ENCODE measurements at places on chromosomes 7 and 10.

DNA sequence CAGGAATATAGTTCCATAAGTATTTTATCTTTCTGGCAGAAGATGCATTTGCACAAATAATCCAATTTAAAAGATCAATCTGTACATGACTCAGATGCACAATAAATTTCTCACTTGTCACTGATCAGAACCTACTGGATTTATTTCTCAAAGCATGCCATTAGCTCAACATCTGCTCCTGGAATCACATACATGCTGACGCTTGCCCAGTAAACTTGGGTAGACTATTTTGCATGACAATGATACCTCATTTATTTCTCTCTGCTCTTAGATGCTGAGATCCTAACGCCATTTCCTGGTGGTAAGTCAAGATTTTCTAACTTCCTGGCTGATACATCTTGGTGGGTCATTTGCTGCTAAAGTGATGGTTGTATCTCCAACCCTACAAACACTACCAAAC is 33.8 kb upstream of the C10orf120 start:
- no peak for DNase-seq

DNA sequence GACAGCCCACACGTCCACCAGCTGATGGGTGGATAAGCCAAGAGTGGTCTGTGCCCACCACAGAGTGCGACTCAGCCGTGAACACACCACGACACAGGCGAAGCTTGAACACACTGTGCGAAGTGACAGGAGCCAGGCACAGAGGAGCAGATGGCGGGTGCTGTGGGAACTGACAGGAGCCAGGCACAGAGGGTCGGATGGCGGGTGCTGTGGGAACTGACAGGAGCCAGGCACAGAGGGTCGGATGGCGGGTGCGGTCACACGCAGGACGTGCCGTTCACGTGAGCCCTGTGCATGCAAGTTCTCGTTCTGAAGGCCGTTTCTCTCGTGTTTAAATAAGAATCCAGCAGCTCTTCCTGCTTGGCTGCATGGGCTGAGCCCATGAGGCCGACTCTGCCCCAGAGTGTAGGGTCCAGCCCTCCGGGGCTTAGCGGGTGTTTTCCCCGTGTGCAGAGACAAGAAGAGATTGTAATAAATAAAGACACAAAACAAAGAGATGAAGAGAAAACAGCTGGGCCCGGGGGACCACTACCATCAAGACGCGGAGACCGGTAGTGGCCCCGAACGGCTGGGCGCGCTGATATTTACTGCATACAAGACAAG is 5.9 kb upstream of the ADAP1 start:
- no peak for DNase-seq

DNA sequence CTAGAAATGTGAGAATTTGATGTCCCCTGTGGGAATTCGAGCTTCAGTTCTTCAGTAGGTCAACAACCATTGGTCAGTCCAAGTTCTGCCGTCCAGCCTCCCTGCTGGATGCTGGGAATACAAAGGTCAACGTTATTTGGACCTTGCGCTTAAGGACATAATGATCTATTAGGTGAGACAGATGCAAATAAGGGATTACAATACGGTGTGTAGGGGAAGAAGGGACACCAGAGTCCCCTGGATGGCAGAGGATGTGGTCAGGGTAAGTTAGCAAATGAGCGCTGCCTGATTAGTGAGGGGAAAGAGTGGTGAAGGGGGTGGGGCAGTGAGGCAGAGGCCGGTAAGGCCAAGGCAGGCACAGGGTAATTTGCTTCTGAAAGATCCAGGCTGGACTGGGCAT is 16.2 kb downstream of the CCNY start:
- DNase-seq, result no peak

- no peak for DNase-seq
These were observed 9.2 kb upstream of the SP8 start for GRCh38 chr7:20795881-20796280.

DNA sequence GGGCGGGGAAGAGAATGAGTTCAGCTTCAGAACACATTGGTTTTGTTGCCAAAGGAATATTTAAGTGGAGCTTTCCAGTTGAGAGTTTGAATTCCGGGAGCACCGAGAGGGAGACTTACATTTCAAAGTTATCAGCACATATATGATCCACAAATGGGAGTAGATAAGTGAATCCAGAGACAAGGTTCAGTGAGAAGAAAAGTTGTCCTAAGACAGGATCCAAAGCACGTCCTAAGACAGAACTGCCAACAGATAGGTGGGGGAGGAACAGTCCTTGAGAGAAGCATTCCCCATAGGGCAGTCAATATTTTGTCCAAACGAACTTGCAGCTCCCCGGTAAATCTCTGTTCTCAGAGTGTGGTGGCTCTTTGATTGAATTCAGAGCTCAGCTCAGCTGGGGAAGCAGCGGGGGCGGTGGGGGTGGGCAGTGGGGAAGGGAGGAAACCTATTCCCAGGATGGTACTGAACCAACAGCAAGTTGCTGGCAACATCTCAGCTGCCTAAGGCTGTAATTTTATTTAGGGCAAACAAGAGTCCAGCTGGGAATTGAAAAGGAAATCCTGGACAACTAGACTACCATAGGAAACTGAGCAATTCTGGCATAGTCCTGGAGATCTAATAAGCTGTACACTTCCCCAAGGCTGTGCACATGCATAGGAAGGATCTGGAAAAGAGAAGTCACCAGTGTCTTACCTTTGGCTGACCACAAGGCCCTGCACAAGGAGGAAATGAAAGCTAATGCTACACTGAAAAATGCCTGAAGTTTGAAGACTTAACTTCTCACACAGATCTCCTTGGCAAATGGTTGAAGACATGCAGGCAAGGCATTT is 94.2 kb upstream of the CXCL12 start:
- DNase-seq, result no peak

DNA sequence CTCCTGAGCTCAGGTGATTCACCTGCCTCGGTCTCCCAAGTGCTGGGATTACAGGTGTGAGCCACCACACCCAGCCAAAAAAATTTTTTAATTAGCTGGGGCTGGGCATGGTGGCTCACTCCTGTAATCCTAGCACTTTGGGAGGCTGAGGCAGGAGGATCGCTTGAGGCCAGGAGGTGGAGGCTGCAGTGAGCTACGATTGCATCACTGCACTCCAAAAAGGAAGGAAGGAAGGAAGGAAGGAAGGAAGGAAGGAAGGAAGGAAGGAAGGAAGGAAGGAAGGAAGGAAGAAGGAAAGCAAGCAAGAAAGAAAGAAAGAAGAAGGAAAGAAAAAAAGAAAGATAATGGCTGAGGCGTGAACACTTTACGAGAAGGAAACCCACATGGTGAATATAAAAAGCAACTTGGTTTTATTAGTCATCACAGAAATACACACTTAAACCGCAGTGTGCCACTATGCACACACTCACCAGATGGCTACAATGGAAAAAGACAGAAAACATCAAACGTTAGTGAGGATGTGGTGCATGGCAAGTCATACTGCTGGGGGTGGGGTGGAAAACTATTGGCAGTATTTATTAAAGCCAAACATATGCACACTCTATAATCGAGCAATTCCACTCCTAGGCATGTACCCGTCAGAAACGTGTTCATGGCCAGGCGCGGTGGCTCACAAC is 4.4 kb upstream of the CCL26 start:
- DNase-seq, result no peak

- DNase-seq, result no peak
These were observed 48.3 kb downstream of the LRGUK start for GRCh38 chr7:134175334-134176036.

- no peak for DNase-seq
These were observed 115.9 kb downstream of the GPR85 start for GRCh38 chr7:112970771-112971170.

GRCh38 chr7:111145472-111145871 is 54.5 kb downstream of the LRRN3 start:
- DNase-seq, result no peak

DNA sequence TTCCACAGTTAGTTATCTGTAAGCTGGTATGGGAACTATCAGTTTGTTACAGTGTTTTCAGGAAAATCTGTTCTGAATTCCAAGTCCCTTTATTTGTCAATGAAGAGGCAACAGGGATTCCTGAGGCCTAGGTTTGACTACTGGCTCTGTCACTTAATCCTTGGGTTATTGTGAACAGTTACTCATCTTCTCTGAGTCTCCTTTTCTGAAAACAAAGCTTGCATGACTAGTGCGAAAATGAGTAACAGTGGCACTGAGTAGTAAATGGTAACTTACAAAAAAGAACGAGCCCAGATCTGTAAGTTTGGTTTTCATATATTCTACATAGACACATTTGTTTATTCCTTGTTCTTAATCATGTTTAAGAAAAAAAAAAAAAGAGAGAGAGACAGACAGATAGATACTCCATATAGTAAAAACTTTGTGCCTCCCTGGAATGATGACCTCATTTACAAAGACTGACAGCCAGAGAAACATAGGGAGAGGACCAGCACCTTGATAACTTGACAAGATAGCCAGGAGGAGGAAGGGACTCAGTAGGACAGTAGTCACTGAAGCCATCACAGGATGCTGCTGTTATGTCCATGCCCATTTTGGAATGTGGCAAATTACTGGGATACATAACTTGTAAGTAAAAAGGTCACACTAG is 1.9 kb downstream of the MRPS33 start:
- DNase-seq, result no peak

DNA sequence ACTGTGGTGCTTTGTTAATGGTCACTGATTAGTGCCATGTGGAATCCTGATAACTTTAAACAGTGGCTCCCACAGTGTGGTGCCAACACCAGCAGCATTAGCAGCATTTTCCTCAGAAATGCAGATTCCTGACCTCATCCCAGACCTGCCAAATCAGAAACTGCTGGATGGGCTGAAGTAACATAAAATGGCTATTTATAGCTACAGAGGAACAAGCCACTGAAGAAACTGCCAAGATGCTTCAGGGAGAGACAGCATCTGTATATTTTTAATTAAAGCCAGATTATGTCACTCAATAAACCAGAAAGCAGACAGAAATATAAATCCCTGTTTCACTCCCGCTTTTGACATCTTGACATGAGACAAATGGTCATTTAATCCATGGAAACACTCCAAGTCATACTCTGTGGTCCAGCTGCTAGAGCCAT is 178.5 kb downstream of the AMPH start:
- DNase-seq, result no peak

GRCh38 chr10:90199093-90199492 is 497.7 kb downstream of the KIF20B start:
- DNase-seq, result no peak

DNA sequence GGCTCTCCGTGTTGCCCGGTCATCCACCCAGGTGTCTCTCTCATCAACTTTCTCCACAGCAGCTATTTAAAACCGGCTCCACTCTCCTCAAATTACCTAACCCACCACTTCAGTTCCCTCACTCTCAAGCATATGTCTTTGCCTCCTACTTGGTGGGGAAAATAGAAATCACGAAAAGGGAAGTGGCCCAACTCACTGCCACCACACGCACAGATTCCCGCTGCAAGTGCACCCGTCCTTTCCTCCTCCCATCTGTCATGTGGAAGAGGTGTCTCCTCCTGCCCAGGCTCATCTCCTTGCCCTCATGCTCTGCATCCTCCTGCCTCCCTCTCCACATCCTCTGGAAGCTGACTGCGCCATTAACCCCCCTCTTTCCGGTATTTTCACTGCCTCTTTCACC is 80.8 kb upstream of the MKX start:
- no peak for DNase-seq

GRCh38 chr7:51374936-51375335 is 58.3 kb upstream of the COBL start:
- no peak for DNase-seq

DNA sequence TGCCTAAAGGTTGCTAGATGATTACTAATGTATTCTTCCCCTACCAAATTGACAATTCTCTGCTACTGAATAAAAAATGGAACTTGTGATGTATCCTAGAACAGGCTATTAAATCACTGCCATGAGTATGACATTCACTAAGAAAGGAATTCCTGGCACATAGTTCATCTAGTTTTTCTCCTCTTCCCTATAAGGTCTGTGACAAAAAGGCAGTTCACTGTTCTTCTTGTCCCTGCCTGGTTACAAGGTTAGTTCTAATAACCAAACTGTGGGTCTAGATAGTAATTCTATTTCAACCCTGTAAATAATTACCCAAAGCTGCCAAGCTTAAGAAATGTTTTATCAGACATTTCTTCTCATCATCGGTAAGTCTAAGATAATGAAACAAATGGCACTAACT is 245.6 kb downstream of the BICC1 start:
- no peak for DNase-seq

DNA sequence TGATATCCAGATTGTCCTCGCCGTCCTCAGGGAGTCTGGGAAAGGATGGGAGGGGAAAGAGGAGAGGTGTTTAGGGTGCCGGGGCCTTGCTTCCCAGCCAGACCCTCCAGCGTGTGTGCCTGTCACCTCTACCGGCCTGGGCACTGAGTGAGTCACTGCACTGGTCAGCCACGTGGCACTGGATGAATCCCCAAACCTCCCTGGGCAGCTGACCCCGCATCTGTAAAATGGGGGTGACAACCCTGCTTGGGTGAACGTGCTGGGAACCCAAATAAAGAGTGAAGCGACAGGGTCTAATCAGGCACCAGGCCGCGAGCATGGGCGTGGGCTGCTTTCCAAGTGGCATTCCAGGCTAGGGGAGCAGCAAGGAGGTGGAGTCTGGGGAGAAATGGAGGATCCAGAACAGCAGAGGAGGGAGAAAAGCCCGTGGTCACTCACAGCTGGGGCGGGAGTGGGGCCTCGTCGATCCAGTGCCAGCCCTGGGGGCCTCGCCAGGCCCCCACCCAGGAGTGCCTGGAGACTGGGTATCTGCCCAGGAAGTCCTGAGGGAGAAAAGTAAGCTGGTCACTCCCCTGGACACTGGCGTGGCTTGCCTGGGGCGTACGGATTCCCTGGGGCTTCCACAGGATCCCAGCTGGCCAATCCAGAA is 29.7 kb downstream of the KLRG2 start:
- no peak for DNase-seq

DNA sequence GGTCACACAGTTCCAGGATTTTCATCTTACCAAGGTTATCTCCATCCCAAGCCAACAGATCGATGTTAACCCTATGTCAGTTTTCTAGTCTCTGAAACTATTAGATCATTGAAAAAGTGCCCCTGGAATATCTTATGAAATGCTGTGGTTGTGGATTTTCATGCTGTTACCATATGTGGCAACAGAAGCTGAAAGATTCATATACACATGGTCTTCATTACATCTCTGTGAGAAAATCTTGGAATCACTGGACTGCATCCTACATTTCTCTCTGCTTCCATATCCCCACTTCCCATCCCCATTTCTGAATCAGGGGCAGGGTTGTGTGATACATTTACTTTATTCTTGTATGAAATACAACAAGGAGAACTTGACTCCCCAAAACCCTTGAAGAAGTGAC is 146.1 kb downstream of the SLC16A9 start:
- no peak for DNase-seq

- DNase-seq, result no peak
These were observed 525.0 kb upstream of the NRP1 start for GRCh38 chr10:33859319-33860022.

DNA sequence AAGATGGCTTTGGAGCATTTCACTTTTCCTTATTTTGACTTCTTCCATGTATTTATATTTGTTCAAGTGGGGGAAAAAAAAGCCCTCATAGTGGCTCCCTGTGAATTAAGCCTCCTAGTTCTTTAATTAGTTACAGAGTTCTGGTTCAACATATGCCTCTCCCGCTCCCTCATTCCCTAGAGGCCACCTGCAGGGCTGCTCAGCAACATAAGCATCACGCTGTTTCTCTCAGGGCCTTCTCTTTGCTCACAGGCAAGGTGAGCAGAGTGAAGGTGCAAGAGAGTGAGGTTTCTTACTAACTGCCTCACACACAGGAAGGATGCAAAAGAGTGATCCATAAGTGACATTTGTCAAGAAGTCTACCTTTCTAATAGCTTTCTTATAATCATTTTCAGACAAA is 196.7 kb downstream of the SEMA3E start:
- no peak for DNase-seq

- DNase-seq, result no peak
These were observed 21.4 kb upstream of the TPST1 start for GRCh38 chr7:66183700-66184099.

- DNase-seq, result no peak
These were observed 210.4 kb upstream of the SVIL start for GRCh38 chr10:29845166-29845565.
